Breast epithelium (tissue), 4 donors: ENCODE measurements at places on chromosomes 4 and X. TPM values are rescaled to one million over a fixed set of nuclear protein-coding genes. Genes with fewer than 3 reads are reported as not detected.

- no peak for DNase-seq
Measured at GRCh38 chr4:39025552-39026085, 6.6 kb downstream of the TMEM156 start.

GRCh38 chr4:76984127-76984526 is 34.6 kb downstream of the SEPTIN11 start:
- no peak for DNase-seq

- DNase-seq: no peak
Measured at GRCh38 chrX:25010784-25011588, 4.8 kb downstream of the ARX start.

DNA sequence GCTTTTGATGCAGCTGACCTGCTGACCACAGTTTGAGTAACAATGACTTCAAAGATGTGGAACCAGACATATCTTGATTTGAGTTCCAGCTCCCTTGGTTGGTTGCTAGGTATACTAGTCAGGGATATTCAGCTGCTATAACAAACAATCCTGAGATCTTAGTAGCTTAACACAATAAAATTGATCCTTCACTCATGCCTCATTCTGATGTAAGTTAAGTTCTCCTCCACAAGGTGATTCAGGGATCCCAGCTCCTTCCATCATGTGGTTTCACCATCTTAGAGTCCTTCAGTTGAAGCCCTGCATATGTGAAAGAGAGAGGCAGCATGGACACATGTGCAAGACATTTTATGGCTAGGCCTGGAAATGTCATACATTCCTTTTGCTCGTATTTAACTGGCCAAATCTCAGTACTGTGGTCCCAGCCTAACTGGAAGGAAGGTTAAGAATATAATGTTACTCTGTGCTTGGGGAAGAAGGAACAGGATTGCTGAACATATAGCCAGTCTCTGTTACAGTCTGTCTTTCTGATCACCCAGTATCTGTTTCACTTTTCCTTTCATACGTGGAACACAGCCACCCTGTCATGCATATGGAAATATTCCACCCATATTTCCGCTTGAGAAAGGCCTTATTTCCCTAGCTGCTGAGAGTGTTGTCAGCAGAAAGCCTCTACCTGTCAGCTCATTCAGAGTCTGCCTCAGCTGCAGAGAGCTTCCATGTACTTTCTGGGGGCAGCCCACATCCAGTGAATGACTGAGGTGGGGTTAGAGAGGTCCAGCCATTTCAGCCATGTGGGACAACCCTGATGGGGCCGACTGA is 7.1 kb downstream of the SMIM9 start:
- DNase-seq: no peak

- DNase-seq: no peak
Measured at GRCh38 chr4:2804973-2805501, 12.2 kb downstream of the SH3BP2 start.

DNA sequence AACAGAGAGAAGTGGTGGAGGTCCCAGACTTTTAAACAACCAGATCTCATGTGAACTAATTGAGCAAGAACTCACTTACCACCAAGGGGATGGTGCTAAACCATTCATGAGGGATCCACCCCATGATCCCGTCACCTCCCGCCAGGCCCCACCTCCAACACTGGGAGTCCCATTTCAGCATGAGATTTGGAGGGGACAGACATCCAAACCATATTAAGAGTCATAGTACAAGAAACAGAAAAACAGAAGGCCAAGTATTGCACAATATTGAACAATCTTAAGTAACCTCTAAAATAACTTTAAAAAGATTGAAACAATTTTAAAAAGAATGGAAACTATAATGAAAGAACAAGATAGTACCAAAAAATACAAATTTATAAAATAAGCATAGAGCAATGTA is 110.0 kb downstream of the CBR4 start:
- DNase-seq: no peak

DNA sequence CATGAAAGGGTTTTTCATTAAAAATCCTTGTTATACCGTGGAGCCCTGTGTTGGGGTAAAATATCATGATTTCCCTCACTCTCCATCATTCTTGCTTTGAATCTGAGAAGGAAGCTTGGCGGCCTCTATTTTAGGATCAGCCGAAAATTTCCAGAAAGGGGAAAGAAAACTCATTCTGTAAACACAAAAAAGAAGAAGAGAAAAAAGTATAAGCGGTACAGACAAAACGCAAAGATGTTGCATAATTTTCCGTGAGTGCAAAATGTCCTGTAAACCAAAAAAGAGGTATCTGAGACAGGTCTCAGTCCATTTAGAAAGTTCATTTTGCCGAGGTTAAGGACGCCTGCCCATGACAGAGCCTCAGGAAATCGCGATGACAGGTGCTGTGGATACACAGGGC is 5.3 kb downstream of the CSF2RA start:
- no peak for DNase-seq

DNA sequence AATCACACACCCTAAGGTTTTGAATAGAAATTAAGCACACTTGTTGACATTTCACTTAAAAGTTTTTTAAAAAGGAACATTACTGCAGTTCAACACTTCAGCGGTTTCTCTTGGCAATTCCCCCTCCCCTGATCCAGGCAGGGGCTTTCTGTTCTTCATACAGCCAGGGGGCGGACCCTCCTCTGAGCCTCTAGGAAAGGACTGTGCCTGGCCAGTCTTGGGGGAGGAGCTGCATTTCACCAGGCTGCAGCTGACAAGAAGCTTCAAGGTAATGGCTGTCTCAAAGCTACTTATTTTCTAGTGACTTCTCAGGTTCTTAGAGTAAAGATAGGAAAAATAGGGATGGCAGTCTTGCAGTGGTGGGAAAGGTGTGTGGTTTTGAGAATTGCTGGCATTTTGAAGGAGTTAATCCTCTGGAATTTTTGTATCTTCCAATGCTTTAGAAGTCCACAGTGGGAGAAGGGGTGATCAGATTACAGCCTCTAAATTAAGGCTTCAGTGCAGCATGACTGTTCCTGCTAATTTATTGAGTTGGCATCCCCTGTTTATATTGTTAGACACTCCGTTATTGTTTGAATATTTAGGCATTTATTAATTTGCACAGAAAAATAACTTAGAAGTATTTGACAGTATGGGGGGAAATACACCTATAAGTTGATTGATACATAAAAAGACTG is 33.5 kb downstream of the PWWP3B start:
- DNase-seq: no peak

DNA sequence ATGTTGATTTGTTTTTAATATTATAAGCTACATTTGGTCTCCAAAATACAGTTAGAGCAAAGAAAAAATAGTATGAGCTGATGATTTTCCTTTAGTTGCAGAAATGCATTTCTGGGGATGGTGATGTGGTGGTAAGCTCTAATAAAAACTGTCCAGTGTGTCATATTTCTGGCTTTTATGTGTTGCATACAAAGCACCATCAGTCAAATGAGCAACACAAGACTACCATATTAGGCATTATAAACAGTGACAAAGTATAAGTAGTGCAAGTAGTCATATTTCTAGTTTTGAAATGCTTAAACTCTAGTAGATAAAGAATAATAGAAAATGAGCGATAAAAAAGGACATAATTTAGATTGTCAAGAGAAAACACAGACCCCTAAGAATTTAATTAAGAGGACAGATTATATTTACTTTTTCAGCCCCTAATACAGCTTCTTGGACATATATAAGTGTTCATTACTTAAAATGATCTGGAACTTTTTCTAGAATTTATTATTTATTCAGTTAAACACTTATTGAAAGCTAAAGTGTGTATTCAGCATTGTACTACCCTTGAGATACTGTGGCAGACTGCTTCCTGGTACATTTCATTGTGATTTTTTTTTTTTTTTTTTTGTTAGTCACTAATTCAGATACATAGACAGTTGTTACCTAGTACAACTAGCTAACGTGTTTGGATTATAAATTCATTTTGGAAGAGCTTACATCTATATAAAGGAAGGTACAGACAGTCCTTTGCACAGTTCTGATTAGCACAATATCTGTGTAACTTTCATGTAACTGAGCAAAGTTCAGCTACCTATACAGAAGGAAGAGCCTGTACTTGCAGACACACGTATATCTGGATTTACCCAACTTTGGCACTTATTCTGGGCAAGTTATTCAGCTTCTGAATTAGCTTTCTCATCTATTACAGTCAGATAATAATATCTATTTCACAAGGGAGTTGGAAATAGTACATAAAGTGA is 22.3 kb downstream of the RAP1GDS1 start:
- no peak for DNase-seq

DNA sequence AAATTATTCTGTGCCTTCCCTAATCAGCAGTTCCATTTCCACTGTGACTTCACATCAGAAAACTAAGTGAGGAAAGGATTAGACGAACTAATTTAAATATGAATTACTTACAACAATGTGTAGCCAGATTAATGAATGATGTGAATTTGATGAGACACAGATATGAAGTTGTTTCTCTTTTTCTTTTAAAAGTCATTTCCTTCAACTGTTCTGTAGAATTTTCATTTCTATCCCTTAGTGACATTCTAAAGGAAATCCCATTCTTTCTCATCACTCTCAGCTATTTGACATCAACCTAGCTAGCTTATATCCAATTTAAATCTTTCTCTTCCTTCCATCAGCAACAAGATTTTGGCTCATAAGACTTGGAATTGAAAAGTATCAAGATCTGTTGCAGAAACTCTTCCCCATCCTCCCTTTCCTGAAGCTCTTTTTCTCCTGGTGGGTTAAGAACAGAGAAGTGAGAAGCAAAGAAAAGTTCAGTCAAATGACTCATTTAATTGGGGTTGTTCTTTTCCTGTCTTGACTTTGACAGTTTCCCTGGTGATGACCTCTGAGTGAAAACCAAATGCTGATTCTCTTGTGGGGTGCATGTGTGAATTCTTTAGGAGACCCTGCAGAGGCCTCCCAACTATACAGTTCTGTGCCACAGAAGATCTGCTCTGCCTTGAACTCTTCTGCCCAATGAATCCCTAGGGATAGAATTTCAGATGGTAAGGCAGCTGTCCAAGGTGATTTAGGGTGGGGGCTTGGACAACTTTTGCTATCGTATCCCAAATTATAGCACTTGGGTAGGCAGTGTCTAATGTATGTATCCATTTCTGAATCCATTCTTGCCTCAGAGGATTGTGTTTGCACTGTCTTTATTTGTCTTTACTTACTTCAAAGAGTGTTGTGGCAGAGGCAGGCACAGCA is 232.5 kb upstream of the GPRIN3 start:
- no peak for DNase-seq

DNA sequence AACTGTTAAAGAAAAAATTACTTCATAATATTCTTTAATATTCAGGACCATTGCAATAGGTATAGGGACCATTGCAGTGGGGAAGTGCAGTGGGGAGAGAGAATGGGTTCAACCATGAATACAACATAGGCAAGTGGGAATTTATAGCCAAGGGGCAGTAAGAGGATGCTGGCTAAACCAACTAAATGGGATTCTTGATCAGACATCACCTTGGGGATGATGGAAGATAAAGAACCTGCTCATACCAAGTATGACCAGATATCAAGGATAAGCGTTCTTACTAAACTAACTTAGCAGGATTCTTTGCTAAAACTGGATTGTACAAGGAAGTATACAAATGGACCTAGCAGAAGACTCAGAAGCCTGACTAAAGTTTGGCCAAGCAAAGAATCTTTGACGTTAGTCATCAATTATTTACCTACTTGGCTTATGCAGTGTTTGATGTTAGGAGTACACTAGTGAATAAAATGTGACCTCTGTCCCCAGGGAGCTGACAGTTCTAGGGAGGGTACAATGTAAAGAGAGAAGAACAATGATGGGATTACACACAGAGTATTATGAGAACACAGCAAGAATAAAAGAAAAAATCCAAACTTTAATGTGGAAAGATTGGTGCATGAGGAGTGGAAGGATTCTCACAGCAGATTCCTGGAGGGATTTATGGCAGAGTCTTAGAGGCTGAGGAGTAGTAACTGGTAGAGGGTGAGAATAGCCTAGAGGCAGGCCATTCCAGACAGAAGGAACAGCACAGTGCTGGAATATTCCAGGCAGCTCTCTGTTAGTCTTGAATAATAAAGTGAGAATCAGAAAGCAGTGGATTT is 54.7 kb upstream of the MYOZ2 start:
- DNase-seq: no peak

DNA sequence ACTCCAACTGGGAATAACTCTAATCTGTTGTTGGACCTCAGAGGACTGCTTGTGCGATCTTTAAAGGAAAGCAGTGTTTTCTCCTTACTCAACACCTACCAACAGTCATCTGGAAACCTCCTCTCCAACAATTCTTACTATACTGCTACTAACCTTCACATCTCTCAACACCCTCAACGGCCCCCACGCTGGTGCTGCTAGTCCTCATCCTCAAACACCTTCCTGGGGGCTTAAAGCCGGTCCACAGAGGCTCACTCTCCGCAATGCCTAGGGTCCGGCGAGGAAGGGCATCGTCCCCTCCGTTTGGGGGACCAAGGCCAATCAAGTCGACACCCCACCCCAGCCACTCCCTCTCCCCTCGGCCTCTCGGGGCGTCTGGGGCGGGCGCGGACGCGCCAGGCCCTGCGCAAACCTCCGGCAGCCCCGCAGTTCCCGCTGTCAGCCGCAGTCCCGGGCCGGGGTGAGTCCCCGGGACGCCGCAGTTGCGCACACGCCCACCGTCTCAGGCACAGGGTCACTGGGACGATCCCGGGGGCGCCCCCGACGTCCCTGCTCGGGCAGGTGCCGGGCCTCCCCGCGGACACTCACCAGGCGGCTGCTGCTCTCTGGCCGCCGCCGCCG is 418 bp downstream of the TAB3 start:
- no peak for DNase-seq

SAT1 gene
- 980 TPM for total RNA-seq
